ENCODE measurements at places on chromosomes 7 and 10.

GRCh38 chr7:27210441-27211083 is 10.7 kb upstream of the HOXA13 start:
- DNase-seq, result no peak

GRCh38 chr7:118684796-118685195 is 460.3 kb downstream of the ANKRD7 start:
- no peak for DNase-seq

GRCh38 chr7:79515358-79515757 is 61.9 kb upstream of the MAGI2 start:
- no peak for DNase-seq

DNA sequence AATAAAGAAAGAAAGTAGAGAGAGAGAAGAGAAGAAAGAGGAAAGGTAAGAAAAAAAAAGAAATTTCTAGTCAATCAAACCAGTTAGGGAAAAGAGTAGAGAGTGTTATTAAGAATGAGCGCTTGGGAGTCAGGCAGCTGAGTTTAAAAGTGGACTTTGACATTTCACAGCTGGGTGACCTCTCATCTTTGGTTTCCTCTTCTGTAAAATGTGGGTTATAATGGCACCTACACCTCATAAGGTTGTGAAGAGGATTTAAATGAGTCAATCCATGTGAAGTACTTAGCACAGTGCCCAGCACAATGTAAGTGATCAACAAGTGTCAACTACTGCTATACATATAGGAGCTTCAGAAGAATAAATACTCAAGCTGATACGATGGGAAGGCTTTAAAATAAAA is 12.2 kb downstream of the HOXA1 start:
- no peak for DNase-seq

- DNase-seq, result no peak
Measured at GRCh38 chr10:126062131-126063032, 166.0 kb downstream of the FANK1 start.

DNA sequence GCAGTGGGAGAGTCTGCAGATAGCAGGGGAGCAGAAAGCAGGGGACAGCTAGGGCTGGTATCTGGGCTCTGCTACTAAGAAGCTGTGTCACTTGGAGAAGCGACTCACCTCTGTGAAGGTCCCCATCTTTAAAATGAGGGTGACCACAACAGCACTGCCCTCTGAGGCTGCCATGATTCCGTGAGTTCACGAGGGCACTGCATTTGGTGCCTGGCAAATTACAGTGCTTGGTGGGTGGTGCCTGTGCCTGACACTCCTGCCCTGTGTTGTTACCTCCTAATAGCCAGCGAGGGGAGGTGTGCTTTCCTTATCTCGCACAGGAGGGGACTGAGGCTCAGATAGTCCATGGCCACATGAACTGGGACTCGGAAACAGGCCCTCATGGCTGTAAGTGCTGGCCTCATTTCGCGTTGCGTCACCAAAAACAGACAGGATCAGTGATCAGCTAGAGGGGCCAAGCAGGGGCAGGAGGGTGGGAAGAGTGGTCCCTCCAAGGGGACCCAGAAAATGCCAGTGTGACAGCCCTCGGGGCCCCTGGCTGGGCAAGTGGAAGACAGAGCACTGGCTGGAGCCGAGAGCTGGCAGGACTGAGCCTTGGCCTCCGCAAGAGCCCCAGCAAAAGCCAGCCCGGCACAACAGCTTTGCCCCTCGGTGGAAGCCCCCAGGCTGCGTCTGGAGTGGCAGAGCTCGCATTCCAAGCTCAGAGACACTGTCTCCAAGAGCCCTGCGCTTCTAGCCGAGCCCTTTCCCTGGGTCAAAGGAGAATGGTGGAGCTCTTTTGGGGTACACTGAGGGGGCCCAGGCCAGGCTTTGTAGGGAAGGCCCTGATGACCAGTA is 17.3 kb upstream of the BNIP3 start:
- DNase-seq, result no peak

- no peak for DNase-seq
Measured at GRCh38 chr10:88181902-88182600, 318.6 kb downstream of the PTEN start.

DNA sequence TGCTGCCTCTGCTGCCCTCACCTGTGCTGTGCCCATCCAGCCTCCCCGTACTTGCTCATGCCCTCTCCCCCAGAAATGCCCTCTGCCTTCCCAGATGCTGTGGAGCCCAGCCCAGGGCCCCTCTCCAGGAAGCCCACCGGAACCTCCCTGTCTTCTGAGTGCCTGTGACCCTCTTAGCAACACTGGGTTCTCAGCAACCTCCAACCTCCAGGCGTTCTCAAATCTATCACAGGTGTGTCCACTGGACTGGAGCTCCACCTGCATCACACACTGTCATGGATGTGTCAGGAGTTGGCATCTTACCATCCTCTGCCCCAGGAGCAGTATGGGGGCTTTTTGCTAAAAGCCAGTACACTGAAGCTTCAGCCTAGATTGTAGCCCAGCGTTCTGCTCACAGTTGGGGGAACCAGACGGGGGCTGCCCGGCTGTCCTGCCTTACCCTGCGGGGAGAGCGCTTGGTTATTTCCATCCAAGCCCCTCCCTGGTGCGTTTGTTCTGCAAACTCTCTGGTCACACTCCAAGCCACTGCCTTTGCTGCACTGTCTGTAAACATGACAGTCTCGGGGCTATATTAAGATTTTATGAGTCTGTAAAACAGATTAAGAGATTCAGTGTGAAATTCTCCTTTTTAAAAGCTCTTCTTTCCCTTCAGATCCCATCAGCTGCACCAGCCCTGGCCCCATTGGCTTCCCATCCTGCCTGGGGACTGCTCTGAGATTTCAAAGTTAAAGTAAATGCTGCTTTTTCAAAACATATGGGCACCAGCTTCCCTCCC is 71.3 kb upstream of the CPXM2 start:
- no peak for DNase-seq

GRCh38 chr7:130476297-130477150 is 15.4 kb upstream of the MEST start:
- DNase-seq, result no peak

DNA sequence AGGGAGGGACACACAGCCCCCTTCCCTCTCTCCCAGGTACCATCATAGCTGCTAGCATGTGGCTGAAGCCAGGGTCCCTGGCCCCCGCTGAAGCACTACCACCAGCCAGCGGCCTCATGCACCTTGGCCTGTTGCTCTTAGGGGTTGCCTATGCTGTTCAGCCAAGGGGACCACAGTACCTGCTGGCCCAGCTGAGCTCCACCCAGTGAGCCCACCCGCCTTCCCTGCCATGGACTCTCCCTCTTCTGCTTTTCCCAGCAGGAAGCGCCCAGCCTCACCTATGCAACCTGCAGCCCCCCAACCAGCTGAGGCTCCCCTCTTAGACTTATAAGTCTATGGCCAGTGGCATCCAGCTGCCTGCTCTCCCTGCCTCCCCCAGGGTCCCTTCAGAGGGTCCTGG is 8.7 kb upstream of the MTPAP start:
- DNase-seq, result no peak

DNA sequence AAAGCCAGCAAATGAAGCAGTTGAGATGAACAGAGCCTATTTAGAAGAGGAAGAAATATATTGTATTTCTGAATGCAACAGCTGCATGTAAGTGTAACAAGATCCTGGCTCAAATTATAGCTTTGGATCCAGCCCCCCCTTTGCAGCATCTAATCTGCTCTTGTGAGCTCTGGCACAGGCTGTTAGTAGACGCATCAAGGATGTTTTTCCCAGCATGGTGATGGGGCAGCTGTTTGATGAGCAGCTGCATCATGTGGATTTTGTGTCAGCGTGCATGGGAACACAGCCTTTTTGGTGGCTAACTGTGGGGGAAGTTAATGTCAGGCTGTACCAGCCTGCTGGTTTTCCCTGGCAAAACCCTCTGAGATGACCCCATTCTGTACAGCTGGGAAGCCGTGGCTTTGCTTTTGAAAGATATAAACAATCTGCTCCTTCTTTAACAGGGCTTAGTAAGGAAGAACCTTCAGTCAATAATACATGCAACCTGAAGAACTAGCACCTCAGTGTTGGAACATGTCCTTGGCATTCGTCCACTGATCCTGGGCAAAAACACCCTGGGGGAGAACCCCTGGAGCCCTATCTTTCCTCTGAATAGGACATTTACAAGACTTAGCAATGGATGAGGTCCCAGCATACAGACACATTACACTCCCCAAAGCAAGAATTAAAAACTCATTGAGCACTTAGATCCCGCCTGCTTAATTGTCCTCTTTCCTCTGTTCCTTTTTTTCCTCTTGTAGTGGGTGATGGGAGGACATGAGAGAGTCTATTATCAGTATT is 70.6 kb downstream of the NPS start:
- no peak for DNase-seq

GRCh38 chr10:131968949-131969348 is 12.8 kb downstream of the BNIP3 start:
- DNase-seq, result no peak

GRCh38 chr7:75055830-75056772 is 17.5 kb downstream of the RCC1L start:
- no peak for DNase-seq

DNA sequence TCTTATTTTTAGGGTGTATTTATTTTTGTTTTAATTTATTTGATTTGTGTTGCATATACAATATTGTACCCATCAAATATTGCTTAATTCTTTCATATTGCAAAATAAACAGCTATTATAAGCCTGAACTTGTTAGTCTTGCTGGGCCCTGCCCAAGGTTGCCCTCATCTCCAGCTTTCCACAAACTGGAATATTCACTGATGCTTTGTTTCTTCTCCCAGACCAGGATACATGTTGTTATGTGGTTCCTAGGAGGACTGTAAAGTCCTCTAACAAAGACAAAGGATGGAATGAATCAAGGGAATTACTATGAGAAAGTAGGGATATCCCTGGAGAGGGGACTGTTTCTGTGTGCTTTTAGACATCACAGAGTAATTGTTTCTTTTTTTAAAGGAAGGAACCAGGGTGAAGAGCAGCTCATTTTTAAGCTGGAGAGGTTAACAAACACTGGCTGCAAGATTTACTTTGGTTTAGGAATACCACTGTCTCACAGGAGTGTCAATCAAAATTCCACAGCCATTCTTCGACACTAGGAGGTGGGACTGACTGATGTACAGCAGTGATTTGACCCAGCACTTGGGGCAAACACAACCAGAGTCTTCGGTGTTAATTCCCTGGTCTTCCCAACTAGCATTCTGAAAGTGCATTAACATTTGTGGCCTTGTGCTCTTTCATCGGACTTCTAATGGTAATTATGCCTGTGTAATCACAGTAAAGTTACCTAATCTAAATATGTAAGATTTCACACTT is 14.8 kb upstream of the CD36 start:
- no peak for DNase-seq

- no peak for DNase-seq
Measured at GRCh38 chr7:123993996-123994395, 38.9 kb downstream of the TMEM229A start.

DNA sequence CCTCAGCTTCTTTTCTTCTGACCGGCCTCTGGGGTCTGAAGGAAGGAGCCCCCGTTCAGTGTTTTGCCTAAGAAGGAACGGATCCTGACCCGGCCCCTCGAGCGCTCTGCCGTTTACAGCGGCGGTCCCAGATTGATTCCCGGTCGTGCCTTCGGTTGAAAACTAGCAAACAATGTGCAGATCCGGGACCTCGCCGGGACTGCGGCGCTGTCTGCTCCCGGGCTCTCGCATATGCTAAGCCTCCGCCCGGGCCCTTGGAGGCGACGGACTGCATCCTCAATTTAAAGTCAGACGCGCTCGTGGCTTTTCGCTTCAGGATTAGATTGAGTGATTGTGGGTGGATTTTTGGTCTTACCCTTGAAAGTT is 559 bp downstream of the DBF4 start:
- peak; percentile 27 for DNase-seq

GRCh38 chr7:69122953-69123352 is 475.3 kb upstream of the AUTS2 start:
- no peak for DNase-seq

- DNase-seq, result no peak
Measured at GRCh38 chr10:118965645-118966044, 63.9 kb upstream of the NANOS1 start.

DNA sequence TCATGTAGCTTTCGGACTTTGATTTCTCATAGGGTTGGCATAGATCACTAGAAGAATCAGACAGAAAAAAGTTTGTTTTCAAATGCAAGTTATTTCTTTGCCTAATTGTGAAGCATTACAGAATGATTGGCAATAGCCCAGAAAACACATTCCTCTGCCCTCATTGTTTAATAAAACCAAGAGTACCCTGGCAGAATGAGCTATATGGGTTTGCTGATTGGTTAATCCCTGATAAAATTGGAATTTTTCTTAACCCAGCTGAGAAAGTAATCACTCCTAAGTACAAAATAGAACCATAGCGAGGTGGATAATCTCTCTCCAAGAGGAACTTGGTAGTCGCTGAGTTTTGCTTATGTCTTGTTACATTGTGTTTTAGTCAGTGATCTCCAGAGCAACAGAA is 30.9 kb upstream of the CREB5 start:
- no peak for DNase-seq

GRCh38 chr7:143410521-143411004 is 1.9 kb upstream of the EPHA1 start:
- no peak for DNase-seq

DNA sequence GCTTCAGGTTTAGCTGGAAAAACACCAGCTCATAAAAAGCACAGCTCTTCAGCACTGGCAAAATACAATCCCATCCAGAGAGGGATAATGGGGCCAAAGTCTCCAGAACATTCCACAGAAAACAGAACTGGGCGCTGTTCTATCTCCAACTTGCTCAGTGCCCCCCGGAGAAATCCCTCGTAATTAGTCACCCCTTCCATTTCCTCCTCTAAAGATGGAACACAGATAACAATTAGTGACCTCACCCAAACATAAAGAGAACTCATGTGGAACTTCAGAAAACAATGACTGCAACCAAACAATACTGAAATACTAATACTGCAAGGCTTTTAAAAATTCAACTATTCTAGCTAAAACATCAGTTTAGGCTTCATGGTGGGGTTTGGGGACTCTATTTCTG is 46.3 kb downstream of the KIAA1549 start:
- DNase-seq, result no peak

- no peak for DNase-seq
Measured at GRCh38 chr7:44078521-44078920, 3.8 kb downstream of the POLM start.

GRCh38 chr10:28684157-28684985 is 7.0 kb downstream of the BAMBI start:
- DNase-seq, result no peak

- DNase-seq, result no peak
Measured at GRCh38 chr7:83410989-83411591, 237.8 kb downstream of the SEMA3E start.

DNA sequence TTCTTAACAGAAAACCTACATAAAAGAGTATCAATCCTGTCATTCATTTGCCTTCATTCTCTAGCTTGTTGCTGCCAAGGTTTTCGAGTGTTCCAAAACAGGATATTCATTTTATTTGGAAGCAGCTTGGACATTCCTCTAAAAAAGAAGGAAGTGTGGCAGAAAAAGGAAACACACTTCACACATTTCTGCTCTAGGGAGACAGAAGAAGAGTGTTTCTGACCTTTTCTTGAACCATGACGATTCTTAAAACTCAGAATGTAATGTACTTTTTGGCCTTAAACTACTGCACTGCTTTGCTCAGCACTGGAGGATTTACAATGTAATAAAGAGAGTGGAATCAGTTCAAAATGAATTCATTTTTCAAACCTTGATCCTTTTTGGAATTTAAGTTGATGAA is 81.3 kb downstream of the SEMA3A start:
- DNase-seq, result no peak

Data from stimulated activated CD8-positive, alpha-beta memory T cell treated with anti-CD3 and anti-CD28 coated beads, Interleukin-7, amount 100 ng/mL, for 24 hours (primary cell).